ENCODE measurements at places on chromosomes 4 and X.

DNA sequence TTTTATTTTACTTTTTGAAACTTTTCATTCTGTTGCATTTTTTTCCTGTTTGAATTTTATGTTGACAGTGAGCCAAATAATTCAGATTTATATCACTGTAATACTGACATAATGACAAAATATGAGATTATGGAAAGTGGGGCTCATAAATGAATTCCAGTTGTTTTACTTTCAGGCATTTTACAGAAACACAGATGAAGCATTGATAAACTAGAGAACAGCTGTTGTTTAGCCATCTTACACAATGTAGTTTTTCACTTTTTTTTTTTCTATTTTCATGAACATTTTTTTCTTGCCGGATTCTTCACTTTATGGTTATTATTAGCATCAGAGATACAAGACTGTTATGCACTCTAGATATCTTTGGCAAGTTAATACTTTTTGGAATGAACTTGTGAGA is 91.7 kb upstream of the PAQR3 start:
- DNase-seq = no peak

- no peak for DNase-seq
Observed at GRCh38 chr4:139901531-139902320, 236.1 kb downstream of the MGST2 start.

DNA sequence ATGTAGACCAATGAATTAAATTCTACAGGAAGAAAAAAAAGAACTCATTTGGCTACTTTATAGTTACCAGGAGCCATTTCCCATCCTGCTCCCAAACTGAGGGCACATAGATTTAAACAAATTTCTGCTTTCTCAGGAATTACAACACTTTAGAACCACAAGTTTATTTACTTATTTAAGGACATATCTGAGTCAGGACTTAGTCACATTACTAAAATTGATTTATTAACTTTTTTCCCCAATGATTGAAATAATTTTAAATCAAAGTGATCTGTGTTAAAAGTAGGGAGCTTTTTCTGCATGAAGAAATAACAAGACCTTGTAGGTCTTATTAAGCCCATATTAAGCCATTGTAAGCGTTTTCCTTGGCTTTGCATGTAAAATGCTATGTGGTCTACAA is 291.0 kb upstream of the HAND2 start:
- DNase-seq = no peak

- no peak for DNase-seq
Observed at GRCh38 chrX:25810202-25810601, 327.9 kb upstream of the MAGEB18 start.

- no peak for DNase-seq
Observed at GRCh38 chr4:6935965-6936364, 26.3 kb downstream of the TBC1D14 start.

- DNase-seq = no peak
Observed at GRCh38 chr4:17562157-17562556, 14.8 kb upstream of the LAP3 start.

- DNase-seq = no peak
Observed at GRCh38 chr4:11313157-11313943, 115.3 kb downstream of the HS3ST1 start.

GRCh38 chr4:88653371-88653946 is 44.2 kb downstream of the NAP1L5 start:
- no peak for DNase-seq

DNA sequence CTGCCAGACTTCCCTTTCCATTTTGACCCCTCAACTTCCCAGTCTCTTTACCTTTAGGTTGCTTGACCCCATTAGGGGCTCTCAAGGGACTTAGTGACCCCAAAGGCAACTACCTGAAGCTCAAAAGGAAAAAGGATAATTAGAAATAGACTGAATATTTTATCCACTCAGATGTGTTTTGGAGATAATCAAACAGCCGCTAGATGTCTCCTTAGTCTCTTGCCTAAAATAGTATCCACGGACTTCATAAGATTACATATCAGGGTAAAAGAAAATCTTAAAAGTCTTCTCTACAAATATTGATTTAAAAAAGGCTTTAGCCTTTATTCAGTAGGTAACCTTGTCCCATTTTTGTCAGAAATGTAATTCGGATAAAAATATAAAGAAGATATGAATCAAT is 21.0 kb upstream of the RHOXF2 start:
- no peak for DNase-seq

- DNase-seq = no peak
Observed at GRCh38 chr4:45550766-45551366, 573.0 kb downstream of the GABRG1 start.

DNA sequence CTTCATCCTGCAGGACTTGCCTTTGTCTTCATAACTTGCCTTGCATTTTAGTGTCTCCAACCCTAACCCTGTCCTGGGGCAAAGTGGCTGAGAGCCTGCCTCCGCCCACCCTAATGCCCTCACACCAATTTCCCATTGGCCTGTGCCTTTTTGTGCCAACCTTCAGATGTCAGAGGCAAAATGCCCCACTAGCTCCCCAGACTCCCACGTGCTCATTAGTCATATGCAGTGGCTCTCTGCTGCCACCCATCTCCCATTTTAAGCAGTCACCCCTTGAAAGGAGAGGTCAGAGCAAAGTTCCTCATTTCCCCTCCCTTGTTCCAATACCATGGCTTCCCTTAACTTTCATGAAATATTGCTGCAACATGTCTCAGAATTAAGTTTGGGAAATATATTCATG is 74.8 kb upstream of the PASD1 start:
- no peak for DNase-seq

GRCh38 chrX:51332188-51332942 is at the start of gene NUDT10:
TSS of gene NUDT10 (plus strand) at chrX:51332822. CDS start at chrX:51332966, 144 bp downstream.
- no peak for DNase-seq

GRCh38 chr4:53688186-53688790 is 97.0 kb upstream of the LNX1 start:
- DNase-seq = peak; percentile 95

GRCh38 chr4:38894322-38894982 is 26.8 kb downstream of the FAM114A1 start:
- no peak for DNase-seq

DNA sequence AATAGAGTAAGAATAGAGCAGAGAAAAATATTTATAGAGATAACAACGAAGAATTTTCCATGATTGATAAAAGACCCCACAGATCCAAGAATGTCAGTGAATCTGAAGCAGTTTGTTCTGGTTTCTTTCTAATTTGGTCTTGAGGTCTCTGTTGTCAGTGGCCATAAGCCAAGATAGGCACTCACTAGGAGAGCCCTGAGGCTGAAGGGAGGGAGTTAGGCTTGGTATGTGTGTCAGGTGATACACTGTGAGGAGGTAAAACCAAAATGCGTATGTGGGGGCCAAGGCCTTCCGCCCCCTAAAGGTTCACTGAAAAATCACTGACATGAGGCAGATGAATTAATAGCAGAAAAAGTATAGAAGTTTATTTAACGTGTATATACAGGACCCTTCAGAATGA is 382.3 kb upstream of the HTR2C start:
- no peak for DNase-seq
